T-cell (primary cell): ENCODE measurements at places on chromosomes 6 and 20.

DNA sequence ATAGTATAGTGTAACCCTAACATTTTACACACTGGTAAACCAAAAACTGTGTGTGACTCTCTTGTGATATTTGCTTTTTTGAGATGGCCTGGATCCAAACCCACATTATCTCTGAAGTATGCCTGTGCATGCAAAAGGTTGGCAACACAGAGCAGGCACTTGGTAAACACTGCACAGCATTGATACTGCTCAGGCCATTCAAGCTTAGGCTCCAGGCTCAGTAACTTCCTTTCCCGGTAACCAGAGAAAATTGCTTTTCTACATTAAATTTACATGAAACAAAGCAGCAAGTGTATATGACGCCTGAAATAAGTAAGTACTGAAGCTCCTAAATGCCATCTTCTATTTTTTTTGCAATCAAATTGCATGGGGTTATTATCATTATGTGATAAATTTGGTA lies 205.7 kb downstream of the EPM2A start:
- no peak for DNase-seq

GRCh38 chr6:40520084-40520483 lies 67.1 kb downstream of the LRFN2 start:
- DNase-seq = no peak

DNA sequence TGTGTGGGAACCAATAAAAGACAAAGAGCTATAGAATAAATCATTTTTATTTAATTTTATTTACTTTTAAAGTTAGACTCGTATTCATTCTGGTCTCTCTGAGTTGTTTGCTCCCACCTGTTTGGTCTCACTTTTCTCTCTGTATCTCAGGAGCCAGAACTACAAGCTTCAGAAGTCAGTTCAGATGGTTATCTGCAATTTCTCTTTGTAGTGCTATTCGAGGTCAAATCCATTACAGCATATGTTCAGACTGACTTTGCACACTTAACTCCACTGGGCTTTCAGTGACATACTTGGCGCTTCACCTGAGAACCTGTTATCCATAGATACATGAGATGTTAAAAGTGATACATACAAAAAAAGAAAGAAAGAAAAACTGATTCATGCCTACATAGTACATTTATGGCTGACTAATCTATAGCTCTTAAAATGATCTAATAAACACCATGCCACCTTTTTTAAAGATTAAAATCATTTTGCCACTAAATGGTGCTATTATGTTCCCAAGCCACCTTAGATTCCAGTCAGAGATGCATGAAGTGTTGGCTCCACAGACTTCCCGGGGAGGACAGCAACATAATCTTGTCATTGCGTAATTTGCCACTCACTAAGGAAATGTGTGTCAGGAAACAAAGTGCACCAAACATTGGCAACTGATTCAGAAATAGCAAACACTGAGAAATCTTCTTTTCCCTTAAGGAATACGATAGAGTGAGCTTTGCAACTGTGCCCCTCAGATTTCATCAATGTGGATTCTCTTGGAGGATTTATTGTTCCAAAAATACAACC lies 396.7 kb downstream of the HACE1 start:
- no peak for DNase-seq

DNA sequence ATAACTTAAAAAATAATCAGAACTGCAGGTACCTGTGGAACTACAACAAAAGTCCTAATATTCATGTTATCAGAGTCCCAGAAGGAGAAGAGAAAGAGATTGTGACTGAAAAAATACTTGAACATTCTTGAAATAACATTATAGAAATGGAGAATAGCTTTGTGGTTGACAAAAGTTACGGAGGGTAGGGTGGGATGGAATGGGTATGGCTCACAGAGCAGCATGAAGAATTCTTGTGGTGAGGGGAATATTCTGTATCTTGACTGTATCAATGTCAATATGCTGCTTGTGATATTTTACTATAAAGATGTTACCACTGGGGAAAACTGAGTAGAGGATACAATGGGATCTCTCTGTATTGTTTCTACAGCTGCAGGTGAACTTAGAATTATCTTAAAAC lies 122.5 kb downstream of the DST start:
- no peak for DNase-seq

GRCh38 chr6:33417128-33417902 lies 592 bp downstream of the CUTA start:
- no peak for DNase-seq

DNA sequence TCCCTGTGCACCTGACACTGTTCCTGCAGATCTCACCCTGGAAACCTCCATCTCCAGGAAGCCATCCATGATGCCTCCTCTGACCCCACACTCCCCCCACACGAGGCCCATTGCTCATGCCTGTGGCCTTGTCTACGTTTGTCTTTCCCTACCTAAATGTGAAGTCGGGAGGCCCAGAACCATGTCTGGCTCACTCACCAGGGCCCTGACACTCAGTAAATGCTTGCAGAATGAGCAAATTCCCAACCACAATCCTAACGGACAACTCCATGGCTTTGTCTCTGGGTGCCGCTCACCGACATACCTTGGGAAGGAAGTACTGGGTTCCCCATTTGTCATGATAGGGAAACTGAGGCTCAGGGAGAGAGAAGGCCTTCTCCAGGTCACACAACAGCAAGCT lies 7.3 kb downstream of the PEDS1 start:
- DNase-seq = no peak

DNA sequence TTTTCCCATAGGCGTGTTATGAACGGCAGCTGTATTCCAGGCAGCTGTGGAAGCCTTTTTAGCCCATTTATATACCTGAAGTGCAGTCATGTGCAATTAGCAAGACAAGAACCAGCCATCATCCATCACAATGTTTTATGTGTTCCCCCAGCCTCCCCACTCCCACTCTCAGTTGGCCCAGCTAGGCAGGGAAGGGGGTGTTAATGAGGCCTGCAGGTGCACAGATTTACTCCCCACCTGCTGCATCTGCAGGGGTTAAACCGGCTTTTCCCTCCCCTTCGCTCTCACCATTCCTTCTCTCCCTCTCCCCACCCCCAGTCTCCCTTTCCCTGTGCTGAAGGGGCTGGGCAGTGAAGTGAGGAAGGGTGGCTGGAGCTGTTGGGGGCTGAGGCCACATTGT lies 149.8 kb upstream of the AKAP12 start:
- no peak for DNase-seq

DNA sequence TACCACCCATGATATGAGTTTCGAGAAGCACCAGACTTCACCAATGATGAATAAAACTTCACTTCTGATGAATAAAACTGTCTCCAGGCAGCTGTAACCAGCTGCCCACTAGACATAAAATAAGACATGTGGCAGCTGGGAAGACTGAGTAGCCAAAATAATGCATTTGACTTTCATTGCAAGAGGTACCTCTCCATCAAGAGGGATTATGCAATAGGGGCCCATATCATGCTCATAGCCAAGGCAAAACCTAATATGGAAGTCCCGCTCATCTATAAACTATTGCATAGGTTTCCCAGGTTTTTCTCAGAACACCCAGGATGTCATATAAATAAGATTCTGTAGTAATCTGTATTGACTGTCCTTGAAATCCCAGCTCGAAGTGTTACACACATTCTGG lies 155.5 kb downstream of the SIM1 start:
- DNase-seq = no peak

DNA sequence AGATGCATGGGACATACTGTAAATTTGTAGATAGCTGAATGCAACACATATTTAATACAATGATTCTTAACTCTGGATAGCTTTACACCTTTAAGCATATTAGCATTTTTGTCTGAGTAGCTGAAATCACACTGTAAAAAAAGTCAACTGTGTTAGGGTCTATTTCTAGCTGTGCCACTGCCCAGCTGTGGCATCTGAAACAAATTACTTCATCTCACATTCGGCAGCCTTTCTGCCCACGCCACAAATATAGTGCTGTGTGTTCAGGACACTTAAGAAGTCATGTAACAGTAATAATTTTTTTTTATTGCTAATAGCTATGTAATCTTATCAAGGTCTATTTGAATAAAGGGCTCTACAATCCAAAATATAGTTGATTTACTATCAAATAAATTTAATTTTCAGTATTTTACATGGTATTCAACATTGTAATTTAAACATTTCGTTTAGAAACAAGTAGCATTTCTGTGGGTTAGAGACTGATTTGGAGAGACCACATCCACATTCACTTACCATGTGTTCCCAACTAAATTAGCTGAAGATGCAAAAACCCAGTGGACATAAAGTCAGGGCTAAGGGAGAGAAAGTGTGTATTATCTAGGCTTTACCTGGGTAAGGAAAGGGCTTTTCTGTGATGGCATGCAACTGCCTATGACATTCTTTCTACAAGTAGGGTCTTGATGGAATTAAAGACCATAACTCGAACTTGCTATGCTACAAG lies 276.7 kb downstream of the PLCB1 start:
- DNase-seq = no peak

DNA sequence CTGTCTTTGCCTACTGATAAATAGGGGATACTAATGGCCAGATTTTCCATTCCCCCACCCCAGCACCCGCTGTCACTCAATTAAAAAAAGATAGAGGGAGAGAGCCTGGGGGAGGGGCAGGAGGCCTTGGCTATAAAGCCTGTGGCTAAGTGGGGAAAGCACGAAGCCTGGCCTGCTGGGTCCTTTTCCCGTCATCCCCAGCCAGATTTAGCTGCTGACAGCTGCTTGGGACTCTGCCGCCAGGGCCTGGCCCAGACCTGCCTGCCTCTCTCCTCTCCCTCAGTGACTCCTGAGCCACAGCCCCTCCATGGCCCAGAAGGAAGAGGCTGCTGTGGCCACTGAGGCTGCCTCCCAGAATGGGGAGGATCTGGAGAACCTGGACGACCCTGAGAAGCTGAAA lies at the start of gene APOBEC2:
Gene APOBEC2, plus strand, starts transcription at position 162 of the 400 bp plus-strand sequence. Its CDS starts 146 bp downstream, at position 308.
- no peak for DNase-seq

DNA sequence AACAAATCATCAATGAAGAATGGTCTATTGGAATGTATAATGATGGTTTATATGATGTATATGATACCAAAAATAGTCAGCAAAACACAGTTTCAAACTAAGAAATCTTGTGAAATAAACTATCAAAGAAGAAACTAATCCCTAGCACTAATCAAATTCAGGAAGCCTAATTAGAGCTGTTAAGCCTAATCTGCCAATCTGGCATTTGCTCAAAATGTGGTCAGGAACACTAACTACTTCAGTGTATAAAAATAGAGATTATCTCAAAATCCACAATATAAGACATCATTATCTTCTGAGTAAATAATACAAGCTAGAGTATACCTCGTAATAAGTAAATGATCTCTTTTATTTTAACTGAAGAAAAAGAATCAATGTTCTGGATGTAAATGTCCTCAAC lies 12.8 kb upstream of the AKAP7 start:
- no peak for DNase-seq

GRCh38 chr6:51552435-51552834 lies 535.0 kb downstream of the PKHD1 start:
- DNase-seq = no peak

GRCh38 chr6:34172961-34173775 lies 27.3 kb upstream of the GRM4 start:
- no peak for DNase-seq

- no peak for DNase-seq
These were observed 42.3 kb downstream of the RALGAPB start for GRCh38 chr20:38514947-38515346.

- no peak for DNase-seq
These were observed 10.2 kb upstream of the NEDD9 start for GRCh38 chr6:11242711-11243110.

- DNase-seq = no peak
These were observed 236.6 kb downstream of the ARID1B start for GRCh38 chr6:157013649-157014304.

DNA sequence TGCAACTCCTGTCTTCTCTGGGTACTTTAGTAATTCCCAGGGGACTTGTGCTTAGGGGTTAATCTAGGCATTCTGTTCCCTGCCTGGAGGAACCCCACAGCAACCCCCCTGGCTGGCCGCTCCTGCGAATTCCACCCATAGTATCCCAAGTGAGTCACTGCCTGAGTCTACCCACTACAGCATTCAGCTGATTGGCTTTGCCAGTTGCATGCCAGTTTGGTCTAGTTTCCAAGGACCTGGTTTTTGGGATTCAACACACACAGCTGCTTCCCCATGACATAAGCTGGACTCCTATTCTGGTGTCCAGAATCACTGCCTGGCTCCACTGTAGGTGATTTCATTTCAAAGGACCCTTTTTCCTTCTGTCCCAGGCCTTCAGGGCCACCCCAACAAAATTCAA lies 40.3 kb downstream of the PLCG1 start:
- no peak for DNase-seq

DNA sequence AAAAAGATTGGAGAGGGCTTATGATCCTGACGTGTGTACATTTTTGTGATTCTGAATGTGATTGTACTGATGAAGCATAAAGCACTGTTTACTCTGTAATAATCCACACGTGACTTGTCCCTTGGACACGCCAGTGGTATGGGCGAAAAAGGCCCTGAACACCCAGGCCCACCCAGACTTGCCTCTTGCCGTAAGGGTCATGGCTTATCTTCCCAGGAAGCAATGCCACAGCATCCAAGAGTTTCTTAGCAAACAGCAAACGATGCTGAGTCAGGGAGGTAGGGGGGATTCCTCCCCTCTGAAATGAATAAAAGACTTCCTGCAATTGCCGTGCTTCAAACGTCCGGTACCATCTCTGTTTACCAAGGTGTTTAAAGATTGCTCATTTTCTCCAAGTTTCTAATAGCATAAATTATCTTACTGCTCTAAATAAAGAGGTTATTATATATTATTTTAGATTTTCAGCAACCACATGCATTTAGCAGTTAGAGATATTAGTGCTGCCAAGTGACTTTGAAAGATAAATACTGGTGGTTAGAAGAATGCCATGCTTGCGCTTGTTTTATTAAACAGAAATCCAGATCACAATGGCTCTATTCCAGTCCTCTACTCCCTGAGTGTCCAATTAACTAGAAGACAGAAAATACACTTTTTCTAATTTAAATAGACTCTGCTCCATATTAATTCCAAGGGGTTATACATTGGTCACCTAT lies 212.8 kb upstream of the CST7 start:
- no peak for DNase-seq

- no peak for DNase-seq
These were observed 912 bp downstream of the EYA4 start for GRCh38 chr6:133241901-133242636.

DNA sequence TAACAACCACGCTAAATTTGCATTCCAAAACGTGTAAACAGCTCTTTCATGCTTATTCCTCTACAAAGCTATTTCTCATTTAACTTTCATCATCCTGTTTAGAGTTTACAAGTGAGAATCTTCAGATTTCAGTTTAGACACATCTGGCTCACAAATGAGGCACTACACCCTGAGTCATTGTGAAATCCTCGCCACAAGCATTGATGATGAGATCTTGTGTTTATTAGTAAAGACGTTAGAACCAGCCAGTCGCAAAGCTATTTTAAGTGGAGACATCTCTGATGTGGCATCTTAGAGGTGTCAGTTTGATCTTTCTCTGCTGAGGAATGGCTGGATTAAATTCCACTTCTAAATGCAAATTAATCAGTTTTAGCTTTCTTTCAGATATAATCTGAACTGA lies 8.3 kb upstream of the ISM1 start:
- no peak for DNase-seq

- no peak for DNase-seq
These were observed 66.9 kb upstream of the CLDN20 start for GRCh38 chr6:155196911-155197310.

GRCh38 chr6:100946021-100946540 lies 65.0 kb upstream of the ASCC3 start:
- DNase-seq = no peak
